SW480 (cell line): ENCODE measurements at places on chromosomes 6 and 20.
A peak's percentile ranks its signal among the peaks of the same experiment; 100 is the strongest.

DNA sequence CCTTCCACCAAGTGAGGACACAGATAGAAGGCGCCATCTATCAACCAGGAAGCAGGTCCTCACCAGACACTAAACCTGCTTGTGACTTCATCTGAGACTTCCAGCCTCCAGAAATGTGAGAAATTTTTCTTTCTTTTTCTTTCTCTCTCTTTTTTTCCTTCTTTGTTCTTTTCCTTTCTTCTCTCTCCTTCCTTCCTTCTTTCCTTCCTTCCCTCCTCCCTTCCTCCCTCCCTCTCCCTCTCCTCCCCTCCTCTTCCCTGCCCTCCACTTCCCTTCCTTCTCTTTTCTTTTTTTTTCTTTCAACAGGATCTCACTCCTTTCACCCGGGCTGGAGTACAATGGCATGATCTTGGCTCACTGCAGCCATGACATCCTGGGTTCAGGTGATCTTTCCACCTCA lies 37.4 kb upstream of the MCUR1 start:
- no peak for DNase-seq

GRCh38 chr6:159416891-159417560 lies 247.8 kb downstream of the FNDC1 start:
- no peak for DNase-seq

DNA sequence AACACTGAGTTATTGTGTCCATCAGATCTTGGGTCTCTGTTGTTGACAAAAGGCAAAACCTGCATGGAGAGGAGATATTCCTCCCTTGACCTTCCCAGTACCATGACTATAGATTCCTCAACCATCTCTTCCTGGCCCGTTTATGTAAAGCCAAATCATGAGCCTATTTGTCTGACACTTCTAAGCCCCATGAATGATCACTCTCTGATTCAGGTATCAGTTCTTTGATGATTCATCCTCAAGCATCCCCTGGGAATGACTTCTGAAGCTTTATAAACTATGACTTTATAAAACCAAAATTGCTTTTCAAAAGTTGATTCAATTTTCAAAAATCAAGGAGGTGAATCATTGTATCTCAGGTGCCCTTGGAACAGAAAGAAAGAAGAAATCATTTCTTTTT lies 78.7 kb upstream of the LOC128125822 start:
- no peak for DNase-seq

- DNase-seq: no peak
Measured at GRCh38 chr6:143140767-143141166, 80.1 kb downstream of the AIG1 start.

- no peak for DNase-seq
Measured at GRCh38 chr6:46687619-46688097, at the start of gene TDRD6. Gene TDRD6, plus strand, starts transcription at chr6:46687885. Its CDS starts 244 bp downstream, at chr6:46688129.

GRCh38 chr20:11918981-11919380 lies 1.3 kb downstream of the BTBD3 start:
- no peak for DNase-seq

GRCh38 chr20:60203451-60203850 lies 245.2 kb downstream of the CDH26 start:
- DNase-seq: peak; percentile 71

DNA sequence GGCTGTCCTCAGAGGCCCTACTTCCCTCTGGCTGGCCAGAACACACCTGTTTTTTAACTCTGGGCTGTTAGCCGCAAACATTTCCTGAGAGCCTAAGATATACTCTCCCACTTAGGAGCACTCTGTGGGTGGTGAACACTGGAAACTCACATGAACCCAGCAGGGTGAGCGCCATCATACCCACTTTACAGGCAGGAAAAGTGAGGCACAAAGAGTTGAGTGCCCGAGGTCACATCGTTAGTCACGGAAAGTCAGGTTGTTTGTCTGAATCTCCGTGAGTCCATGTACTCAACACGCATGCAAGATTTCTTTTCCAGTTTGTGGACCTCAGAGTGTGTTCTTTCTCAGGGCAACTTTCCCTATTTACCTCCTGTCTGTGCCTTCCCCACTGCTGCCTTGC lies 1.9 kb downstream of the BAK1 start:
- DNase-seq: no peak

DNA sequence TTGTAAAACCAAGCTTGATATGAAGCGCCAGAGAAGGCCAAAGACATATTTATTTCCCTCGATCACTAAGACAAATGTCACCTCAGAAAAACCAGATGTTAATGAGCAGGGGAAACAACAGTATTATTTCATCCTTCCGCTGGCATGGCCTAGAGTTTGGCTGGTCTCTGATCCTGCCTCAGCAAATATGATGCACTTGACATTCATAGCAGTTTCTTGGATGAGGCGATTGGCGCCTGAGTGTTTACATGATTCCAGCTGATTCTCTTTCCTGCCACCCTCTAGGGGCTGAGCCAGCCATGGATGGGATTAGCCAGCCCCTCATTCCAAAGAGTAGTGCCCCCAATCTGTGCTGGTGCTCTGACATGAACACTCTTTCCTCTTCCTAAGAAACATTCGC lies 67.9 kb downstream of the STMND1 start:
- no peak for DNase-seq

- DNase-seq: peak; percentile 52
Measured at GRCh38 chr6:113855500-113856374, 1.4 kb upstream of the MARCKS start.

DNA sequence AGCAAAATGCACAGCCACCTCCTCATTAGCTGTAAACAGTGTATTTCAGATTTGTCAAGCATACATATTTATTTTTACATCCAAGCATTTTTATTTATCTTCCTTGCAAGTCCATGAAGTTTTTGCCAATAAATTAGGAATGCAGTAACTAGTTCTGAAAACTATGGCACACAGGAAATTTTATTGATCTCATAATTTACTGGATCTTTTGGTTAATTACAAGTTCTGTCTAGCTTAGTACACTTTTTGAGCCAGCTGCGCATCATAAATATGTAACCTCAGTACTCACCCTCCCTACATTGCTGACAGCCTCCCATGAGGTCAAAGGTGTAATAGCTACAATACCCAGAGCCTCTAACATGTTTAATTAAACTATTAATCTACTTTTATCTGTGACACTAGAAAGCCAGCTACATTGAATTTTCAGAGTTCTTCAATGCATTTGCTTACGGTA lies 898.2 kb downstream of the KIF16B start:
- no peak for DNase-seq

GRCh38 chr6:11585426-11586016 lies 48.0 kb downstream of the TMEM170B start:
- DNase-seq: peak; percentile 41

GRCh38 chr6:106072501-106073090 lies 13.5 kb upstream of the PRDM1 start:
- DNase-seq: no peak

- DNase-seq: no peak
Measured at GRCh38 chr6:117613920-117614560, 11.7 kb upstream of the GOPC start.

DNA sequence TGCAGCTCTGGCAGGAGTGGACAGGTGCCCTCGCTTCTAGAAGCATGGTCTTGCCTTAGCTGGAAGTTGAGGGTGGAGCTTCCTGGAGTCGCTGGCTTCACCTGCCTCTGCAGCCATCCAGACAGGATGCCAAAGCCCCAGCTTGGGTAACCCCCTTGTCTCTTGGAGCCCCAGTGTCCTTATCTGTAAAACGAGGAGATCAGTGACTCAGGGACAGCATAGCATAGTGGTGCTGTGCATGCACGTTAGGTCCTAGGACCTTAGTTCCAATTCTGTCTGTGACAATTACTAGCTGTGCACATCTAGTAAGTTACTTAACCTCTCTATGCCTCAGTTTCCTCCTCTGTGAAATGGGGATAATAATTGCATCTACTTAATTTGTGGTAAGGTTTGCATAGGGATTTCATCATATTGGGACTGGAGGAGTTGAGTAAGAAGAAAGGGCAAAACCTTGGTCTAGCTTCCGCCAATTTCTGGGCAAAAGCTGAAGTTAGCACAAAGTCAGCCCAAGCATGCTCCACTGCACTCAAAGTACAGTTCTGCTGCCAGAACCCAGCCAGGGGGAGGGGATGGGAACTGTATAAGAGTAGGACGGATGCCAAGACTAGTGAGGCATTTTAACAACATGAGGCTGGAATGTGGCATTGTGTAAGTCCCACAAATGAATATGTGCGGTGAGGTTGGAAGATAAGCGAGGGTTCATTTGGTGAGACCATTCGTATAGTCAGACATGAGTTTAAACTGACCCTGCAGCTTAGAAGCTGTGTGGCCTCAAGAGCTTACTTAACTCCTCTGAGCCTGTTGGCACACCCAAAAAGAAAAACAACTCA lies 24.5 kb downstream of the TOX2 start:
- DNase-seq: peak; percentile 41

DNA sequence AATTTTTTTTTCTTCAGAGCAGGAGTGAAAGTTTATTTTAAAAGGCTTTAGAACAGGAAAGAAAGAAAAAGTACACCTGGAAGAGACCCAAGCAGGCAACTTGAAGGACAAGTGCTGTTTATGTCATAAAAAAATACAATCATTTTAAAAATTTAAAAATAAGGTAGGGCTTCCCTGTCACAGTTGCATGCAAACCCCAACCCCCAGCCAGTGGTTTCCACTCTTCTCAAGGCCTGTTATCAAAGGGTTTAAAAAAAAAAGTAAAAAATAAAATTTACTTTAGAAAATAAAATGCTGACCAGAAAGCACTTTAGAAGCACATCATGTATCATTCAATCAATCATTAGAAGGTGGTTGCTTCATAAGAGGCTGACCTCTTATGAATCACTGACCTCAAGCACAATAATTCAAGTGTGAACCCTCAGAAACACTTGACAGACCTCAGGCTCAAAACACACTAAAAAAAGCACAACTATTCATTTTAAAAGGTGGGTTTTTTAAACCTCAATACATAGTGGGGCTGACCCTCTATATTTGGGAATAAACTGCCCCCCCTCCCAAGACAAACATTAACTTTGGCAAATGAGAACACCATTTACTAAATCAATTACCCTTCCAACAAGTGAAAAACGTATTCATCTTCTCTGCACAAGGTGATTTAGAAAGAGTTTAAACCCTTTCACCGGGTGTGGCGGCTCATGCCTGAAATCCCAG lies 15.6 kb downstream of the ILRUN start:
- DNase-seq: peak; percentile 9

DNA sequence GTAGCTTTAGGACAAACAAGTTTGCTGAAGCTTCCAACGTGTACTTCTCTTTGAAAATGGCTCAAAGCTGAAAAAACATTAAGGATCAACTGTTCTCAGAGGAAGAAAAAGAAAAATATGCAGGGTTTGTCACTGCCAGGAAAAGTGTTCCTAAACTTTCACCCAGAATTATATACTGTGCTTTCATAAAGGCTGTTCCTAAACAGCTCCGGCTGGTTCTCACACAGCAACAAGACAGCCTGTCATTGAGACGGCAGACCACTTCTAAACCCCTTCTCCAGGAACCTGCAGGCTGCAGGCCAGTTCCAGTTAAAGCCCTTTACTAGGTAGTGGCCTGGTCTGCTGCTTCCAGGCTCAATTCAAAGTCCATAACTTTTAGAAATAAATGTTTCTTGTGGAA lies 97.4 kb upstream of the SOX4 start:
- DNase-seq: no peak

DNA sequence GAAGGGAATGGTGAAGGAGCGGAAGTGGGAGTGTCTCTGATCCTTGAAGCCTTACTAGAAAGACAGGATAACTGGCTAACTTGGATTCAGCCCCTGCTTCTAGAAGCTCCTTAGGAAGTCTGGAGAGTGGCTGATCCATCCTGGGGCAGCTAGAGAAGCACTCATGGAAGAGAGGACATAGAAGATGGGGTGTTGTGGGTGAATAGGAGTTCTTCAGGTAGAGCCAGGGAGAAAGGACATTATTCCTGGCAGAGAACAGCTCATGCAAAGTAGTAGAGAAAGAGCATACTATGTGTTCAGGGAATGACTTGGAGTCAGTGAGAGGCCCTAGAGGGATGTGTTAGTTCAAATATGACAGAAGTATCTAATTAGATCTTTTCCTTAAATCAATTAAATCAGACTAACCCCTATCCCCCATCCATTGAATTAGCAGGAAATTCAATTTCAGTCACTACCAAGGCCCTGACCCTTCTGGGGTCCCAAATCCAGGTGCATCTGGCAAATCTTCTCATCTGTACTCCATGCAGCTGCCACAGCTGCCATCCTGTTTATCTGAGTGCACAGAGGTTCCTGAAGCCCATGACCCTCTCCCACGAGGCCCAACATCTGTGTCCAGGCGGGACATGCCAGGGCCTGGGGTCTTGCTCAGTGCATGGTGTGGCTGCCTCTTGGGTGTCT lies 130.7 kb downstream of the DHX35 start:
- no peak for DNase-seq

DNA sequence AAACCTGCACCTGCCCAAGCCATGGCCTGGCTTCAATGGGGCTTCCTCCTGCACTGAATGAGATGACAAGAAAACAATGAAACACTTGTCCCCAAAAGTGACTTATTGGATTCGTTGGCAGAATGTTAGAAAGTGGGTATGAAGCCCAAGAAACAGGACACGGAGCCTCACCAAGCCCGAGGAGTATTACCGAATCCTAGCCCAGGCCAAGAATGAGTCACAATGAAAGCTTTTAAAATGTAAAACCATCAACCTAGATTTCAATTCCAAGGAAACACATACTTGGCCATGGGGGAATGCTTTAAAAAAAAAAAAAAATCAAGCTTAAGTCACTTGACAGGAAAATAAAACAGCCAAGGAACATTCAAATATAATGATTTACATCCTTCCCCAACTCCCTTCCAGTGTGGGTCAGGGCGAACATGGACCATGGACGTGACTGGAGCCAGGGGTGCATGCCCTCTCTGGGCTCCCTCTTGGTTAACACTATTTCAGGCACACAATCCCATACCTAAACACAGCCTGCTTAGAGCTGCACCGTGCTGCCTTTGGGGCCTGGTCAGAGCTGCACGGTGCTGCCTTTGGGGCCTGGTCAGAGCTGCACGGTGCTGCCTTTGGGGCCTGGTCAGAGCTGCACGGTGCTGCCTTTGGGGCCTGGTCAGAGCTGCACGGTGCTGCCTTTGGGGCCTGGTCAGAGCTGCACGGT lies 3.1 kb upstream of the STX16 start:
- DNase-seq: no peak

- peak; percentile 12 for DNase-seq
Measured at GRCh38 chr20:17921774-17922173, 46.8 kb downstream of the SNX5 start.

GRCh38 chr6:116034327-116034726 lies 26.4 kb downstream of the FRK start:
- DNase-seq: no peak

DNA sequence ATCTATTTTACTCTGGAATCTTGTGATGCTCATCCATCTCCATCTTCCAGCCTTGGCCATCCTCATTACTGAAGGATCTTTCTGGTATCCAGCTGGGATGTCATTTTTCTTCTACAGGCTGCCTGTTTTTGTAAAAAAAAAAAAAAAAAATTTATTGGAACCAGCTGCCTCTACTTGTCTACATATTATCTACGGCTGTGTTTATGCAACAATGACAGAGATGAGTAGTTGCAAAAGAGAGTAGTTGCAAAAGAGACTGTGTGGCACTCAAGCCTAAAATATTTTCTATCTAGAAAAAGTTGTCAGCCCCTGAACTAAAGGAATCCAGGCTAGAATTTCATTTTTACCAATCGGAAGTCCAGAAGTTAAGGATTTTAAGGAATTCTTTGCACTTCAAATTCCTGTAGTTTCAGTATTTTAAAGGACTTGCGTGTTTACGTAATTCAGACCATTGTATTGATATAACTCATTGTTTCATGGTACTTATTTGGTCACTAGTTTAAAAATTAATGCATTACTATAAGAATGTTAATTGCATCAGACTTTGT lies 38.6 kb upstream of the PLCG1 start:
- no peak for DNase-seq

- no peak for DNase-seq
Measured at GRCh38 chr6:28634761-28635546, 109.3 kb downstream of the GPX5 start.
